ENCODE measurements at places on chromosomes 12 and 14.

DNA sequence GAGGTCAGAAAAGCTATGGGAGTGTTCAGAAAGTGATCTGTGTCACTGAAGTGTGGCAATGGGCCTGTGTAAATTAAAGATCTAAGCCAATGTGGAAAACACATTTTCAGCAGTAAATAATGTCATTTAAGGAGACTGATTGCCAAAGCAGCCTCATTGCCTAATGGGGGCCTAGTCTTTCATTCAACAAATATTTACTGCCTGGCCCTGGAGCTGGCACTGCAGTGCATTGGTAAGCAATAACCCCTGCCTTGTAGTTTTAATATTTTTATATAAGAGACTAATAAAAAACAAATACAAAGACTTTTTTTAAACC lies 326.6 kb downstream of the BTG1 start:
- no peak for DNase-seq

DNA sequence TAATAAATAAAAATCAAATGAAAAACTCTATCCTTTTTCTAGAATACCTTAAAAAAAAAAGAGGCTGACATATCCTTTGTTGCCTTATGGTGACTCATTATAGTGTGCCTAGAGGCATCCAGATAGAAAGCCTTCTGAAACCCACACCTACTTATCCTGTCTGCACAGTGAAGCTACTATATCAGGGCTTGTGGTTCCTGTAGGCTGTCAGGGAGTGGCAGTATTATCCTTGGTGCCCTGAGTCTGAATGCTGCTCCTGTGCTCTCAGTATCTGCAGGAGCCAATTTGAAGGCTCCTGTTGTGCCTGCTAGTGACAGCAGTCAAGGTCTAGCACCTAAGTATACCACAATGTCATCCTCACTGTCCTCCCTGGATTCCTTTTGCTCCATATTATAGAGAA lies 168.4 kb upstream of the AVPR1A start:
- DNase-seq, result no peak

- no peak for DNase-seq
These were observed 126.8 kb upstream of the PRMT8 start for GRCh38 chr12:3364226-3364625.

- DNase-seq, result no peak
These were observed 1.9 kb downstream of the TMEM253 start for GRCh38 chr14:21102521-21103410.
